ENCODE measurements at places on chromosomes 11 and 22.

- no peak for DNase-seq
- no peak overlapping the region for H3K4me3 ChIP-seq
- H3K36me3 ChIP-seq, result peaks cover 2% of the 10 kb centered on the region
- H3K4me1 ChIP-seq, result peaks cover 3% of the 10 kb centered on the region
These were observed 1.4 kb upstream of the VWA5A start for GRCh38 chr11:124113890-124114289.

- H3K36me3 ChIP-seq, result no peaks in the 10 kb centered on the region
- H3K4me3 ChIP-seq, result no peak overlapping the region
- no peaks in the 10 kb centered on the region for H3K27me3 ChIP-seq
- H3K27ac ChIP-seq, result no peak overlapping the region
- H3K4me1 ChIP-seq, result no peaks in the 10 kb centered on the region
- DNase-seq, result no peak
These were observed 87.3 kb downstream of the CELSR1 start for GRCh38 chr22:46449974-46450745.

GRCh38 chr11:15627560-15627959, 512.8 kb downstream of the INSC start:
- peaks cover 2% of the 10 kb centered on the region for H3K4me1 ChIP-seq
- no peak overlapping the region for H3K4me3 ChIP-seq
- H3K36me3 ChIP-seq, result no peaks in the 10 kb centered on the region
- H3K27ac ChIP-seq, result no peak overlapping the region
- DNase-seq, result no peak

DNA sequence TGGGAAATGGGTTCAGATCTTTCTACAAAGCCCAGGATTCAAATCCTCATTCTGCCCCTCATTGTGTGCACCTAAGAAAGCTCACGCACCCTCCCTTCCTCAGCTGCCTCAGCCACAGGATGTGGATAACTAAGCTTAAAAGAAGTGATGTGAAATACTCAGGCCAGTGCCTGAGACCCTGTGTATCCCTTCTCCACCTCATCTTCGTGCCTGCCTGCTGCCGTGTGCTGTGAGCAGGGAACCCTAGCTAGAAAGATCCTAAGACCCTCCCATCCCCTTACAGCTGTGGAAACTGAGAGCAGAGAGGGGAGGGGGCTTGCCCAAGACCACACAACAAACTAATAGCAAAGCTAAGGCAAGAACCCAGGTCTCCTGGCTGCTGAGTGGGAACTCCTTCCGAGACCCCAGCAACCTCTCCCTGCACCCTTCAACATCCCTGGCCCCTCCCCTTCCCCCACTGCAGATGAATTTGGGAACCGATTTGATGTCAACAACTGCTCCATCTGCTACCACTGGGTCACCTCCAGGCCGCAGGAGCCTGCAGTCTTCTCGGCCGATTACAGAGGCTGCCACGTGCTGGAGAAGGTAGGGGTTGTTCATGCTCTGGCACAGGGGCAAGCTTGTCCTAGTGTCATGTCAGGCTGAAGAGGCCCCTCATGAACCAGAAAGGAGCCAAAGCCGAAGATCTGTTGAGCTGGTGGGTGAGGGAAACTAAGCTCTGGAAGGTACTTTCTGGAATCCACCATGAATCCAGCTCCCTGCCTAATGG, 1.5 kb downstream of the ZP1 start:
- no peak overlapping the region for H3K4me3 ChIP-seq
- DNase-seq, result no peak
- H3K27me3 ChIP-seq, result no peaks in the 10 kb centered on the region
- H3K36me3 ChIP-seq, result no peaks in the 10 kb centered on the region

DNA sequence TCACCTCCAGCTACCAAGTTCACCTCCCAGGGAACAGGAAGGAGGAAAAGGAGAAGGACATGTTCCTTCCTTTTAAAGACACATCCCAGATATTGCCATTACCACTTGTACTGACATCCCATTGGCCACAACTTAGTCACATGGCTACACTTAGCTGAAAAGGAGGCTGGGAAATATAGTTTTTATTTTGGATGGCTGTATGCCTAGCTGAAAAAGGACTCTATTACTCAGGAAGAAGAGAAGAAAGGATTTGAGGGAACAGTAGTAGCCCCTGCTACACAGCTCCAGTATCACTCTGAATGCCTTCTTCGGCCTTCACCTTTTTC, 2.1 kb upstream of the APOA5 start:
- no peak for DNase-seq
- no peaks in the 10 kb centered on the region for H3K36me3 ChIP-seq
- H3K4me1 ChIP-seq, result peaks cover 5% of the 10 kb centered on the region
- no peaks in the 10 kb centered on the region for H3K27me3 ChIP-seq
- no peak overlapping the region for H3K4me3 ChIP-seq

- no peaks in the 10 kb centered on the region for H3K27me3 ChIP-seq
- peak overlapping the region; percentile 86 for H3K27ac ChIP-seq
- H3K4me1 ChIP-seq, result peaks cover 11% of the 10 kb centered on the region
These were observed 1.3 kb upstream of the SLC39A13 start for GRCh38 chr11:47406896-47407745.

DNA sequence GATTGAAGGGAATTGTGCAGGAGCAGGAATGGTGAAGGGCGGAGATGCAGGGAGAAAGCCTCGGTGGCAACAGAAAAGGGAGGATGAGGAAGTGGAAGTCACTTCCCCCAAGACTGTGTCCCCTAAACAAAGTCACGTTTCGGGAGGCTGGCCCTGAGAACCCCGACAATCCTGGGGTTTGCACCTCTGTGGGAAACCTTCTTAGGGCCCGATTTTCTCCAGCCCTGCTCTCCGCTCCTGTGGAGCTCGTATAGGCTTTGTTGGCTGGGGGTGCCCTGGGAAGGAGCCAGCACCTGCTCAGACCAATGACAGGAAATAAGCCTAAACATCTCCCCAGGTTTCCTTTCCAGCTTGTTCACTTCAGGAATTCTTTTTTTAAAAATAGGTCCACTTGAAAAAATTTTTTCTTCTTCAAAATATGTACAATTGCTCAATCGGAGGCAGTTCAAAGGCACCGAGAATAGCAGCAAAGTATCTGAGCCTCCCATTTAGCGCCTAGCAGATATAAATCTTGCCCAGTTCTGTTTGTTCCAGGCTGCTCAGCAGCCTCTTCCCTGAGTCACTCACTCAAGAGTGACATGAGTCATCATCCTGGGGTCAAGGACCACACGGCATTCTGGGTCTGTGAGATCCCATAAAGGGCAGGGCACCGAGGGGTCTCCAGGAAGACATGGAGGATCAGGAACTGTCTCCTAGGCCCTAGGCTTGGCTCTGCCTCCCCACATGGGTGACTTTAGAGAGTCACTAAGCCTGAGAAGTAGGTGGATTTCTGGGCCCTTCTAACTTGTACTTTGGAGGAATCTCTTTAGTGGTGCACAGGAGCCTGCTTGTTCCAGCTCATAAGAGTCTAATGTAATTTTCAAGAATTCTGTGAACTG, 34.0 kb downstream of the IRAG1 start:
- H3K4me1 ChIP-seq, result no peaks in the 10 kb centered on the region
- H3K36me3 ChIP-seq, result no peaks in the 10 kb centered on the region
- DNase-seq, result no peak
- no peak overlapping the region for H3K27ac ChIP-seq
- no peak overlapping the region for H3K4me3 ChIP-seq

DNA sequence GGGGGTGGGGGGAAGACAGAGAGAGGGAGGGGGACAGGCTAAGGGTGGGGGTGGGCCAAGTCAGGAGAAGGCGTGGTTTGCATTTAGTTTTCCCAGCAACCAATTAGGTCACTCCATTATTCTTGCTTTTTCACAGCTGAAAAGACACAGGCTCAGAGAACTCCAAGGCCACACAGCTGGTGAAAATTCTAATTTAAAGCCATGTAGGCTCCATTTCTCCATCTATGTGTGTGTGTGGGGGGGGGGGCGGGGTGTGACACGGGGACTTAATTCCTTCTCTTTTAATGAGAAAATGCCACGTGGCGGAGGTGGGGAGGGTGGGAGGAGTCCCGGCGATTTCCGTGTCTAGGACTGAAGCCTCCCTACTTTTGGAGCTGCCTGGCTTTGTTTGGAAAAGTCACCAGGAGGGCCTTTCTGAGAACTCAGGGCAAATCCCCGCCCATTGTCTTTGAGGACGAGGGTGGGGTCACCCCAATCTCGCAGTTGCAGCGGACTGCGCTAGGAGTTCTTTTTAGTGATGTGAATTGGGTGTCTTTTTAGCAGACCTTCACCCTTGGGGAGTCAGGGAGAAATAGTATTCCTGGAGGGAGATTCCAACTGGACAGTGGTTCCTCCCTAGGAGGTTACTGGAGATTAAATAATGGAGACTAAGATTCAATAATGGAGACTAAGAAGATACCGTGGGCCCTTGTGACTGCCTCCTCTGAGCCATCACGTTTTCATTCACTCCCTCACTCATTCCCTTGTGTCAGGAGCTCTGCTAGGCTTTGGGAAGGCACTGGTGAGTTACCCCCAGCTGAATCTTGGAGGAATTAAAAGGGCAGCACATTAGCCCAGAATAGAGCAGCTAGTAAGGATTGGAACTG, 36.4 kb upstream of the PTPRJ start:
- no peak overlapping the region for H3K4me3 ChIP-seq
- H3K4me1 ChIP-seq, result no peaks in the 10 kb centered on the region
- no peak overlapping the region for H3K27ac ChIP-seq
- H3K27me3 ChIP-seq, result no peaks in the 10 kb centered on the region
